SK-N-DZ (cell line): ENCODE measurements at places on chromosomes 6 and 20.
A peak's percentile ranks its signal among the peaks of the same experiment; 100 is the strongest.

GRCh38 chr6:113377362-113377942 is 479.7 kb upstream of the MARCKS start:
- DNase-seq: no peak

DNA sequence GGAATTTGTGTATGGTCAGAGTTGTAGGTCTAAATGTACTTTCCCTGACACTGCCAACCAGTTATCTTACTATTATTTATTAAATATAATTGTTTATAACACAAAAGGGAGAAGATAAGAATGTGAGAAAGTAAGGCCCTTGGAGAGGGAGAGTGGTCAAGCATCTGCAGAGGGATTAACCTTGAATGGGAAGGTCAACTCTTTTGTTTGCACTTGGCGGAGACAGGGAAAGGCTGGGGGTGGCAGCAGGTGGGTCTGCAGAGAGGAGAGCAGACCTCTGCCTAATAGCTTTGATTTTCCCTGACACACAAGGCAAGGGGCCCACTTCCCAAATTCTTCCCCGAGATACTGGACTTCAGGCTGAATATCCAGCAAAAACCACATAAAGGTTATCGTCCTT is 4.2 kb downstream of the LRP11 start:
- no peak for DNase-seq

GRCh38 chr6:45423111-45423823 is 45.5 kb upstream of the SUPT3H start:
- no peak for DNase-seq

GRCh38 chr20:46215913-46216707 is 92.2 kb downstream of the CDH22 start:
- peak; percentile 69 for DNase-seq

DNA sequence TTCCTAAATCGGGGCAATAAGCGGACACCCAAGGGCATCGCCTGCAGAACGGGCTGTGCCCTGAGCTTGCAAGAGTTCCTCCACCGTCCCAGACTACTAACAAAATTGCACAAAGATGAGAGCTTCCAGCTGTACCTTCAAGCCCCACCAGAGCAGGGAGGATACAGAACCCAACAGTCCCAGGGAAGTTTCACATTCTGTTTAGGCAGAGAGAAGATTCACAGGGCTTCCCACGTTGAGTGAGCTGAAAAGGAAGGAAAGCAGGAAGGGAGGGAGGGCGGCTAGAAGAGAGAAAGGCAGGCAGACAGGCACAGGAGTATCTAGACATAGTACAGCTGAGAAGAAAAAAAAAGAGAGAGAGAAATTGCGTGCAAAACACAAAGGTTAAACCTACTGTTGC is 112.6 kb upstream of the AFDN start:
- no peak for DNase-seq

GRCh38 chr20:5767493-5768098 is 17.4 kb downstream of the SHLD1 start:
- no peak for DNase-seq
